ENCODE measurements at places on chromosomes 7 and 10. TPM values are rescaled to one million over a fixed set of nuclear protein-coding genes. Genes with fewer than 3 reads are reported as not detected.

H2BK1 gene
- not detected for total RNA-seq

DNA sequence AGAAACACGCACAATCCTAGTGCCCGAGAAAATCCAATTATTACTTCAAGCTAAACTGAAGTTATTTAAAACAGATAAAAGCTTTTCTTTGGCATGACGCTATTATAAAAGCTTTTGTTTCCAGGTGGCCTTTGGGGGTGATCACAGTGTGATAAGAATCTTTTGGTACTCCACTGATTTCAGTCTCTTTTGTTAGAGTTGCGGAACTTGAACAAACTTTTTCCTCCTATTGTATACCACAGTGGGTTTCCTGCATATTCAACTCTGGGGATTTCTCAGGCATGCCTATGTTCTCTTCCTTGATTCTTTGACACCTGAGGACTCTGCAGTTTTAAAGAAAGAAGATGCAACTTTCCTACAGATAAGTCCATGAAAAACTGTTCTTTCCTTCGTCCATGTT lies 99.7 kb upstream of the PITRM1 start:
- DNase-seq = no peak

ANKRD61 gene
- total RNA-seq = not detected

DNA sequence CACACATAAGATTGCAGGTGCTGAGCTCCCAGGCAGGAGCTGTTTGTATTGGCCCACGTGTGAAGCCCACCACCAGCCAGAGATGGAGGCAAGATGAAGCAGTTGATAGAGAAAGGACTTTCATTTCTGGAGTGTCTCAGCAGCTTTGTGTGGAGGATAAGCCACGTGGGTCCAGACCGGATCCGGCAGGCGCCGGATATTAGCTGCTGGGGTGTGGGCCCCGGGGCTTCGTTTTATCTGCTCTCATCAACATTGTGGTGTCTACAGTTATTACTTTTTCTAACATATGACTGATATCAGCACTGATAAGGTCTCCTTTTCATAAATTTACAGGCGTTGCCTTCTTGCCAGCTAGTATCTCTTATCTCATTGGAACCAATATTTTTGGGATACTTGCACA lies 25.5 kb downstream of the SLC18A2 start:
- no peak for DNase-seq

- DNase-seq = no peak
Measured at GRCh38 chr10:133261726-133262325, 14.8 kb downstream of the ADAM8 start.

- no peak for DNase-seq
Measured at GRCh38 chr10:124802313-124802675, 675 bp downstream of the ABRAXAS2 start.

SRGN gene
- 153 TPM for total RNA-seq

DNA sequence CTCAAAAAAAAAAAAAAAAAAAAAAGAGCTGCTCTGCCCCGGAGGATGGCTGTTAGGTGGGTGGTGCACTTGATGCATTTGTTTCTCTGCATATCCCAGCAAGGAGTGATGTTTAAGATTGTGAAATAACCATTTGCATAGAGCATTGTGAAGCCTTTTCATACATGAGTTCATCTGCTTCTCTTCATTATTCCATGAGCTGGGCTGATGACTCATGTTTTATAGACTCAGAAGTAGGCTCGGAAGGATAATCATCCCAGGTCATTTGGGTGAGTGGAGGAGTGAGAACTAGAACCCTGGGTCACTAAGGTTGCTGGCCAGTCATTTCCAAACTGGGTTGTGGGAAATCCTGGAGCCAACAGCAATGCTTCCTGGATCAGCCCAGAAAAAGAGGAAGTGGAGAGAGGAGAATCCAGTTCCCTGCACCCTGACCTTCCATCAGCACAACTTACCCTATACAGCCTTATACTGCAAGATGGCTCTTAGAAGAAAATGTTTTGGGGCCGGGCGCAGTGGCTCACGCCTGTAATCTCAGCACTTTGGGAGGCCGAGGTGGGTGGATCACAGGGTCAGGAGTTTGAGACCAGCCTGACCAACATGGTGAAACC lies 45.3 kb downstream of the TACC2 start:
- no peak for DNase-seq

GRCh38 chr7:120949998-120950538 lies 509 bp upstream of the ING3 start:
- no peak for DNase-seq

NYAP1 gene
- 1.7 TPM for total RNA-seq

THSD7A gene
- 6.9 TPM for total RNA-seq

GRCh38 chr10:4334015-4334414 lies 492.0 kb upstream of the AKR1E2 start:
- DNase-seq = no peak

- peak; percentile 1 for DNase-seq
Measured at GRCh38 chr10:60208676-60209269, 180.9 kb downstream of the ANK3 start.

- DNase-seq = no peak
Measured at GRCh38 chr10:18194634-18195033, 54.4 kb downstream of the CACNB2 start.

PLA2G12B gene
- not detected for total RNA-seq

CASTOR2 gene
- 8.3 TPM for total RNA-seq

DNA sequence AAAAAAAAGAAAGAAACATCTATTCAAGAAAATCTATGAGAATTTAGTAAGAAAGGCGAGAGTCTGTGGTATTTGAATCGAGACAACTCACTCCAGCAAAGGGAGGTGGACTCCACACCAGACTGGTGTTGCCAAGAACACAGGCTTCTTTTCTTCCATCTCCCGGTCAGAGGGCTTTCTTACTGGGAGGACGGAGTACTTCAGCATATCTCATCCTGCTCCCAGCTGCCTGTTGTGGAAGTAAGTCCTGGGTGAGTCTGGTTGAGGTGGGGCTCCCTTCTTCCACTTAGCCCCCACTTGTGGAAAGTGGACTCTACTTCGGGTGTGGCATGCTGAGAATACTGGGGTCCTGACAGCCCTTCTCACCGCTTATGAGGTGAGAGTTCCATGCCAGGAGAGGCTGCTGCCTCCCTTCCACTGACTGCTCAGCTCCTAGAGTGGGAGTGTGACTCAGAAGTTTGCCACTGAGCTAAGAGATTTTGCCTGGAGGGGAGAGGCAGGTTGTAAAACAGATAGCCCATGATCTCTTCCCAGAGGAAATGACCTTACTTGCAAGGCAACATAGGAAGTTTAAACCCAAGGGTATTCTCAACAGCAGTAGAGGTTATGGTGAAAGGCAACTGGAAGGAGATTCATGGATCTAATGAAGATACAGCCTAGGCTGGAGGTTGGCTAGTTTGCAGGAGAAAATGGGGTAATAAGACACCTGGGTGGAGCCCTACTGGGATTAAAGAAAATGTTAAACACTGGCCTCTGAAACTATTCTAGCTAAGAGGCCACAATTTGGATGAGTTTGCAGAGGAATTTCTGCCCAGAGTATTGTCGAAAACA lies 3.5 kb upstream of the NACAD start:
- no peak for DNase-seq

KLHL7 gene
- 30.7 TPM for total RNA-seq

NPC1L1 gene
- total RNA-seq = 0.30 TPM

DNA sequence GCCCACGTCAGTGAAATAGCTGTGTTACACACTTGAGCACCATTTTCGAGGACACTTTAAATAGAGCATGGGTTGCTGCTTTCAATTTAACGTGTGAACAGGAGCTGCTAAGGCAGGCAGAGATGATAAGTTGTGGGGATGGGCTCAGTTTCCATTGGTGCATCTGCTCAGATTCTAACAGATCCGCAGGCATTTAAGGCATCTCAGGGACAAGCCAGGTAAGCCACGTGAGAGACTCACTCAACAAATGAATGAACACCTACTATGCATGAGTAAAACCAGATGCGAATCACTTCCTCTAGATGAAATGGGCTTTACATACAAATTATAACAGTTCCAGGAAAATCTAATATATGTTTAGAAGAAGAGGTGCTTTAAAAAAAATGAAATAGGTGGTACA lies 34.6 kb downstream of the PLXNA4 start:
- DNase-seq = no peak

KIAA1217 gene
- total RNA-seq = 19.8 TPM

SMO gene
- 28.8 TPM for total RNA-seq

GRCh38 chr10:44831581-44831980 lies 79.6 kb upstream of the TMEM72 start:
- DNase-seq = no peak

GRCh38 chr10:74120911-74121310 lies 29.7 kb downstream of the AP3M1 start:
- DNase-seq = no peak

DNA sequence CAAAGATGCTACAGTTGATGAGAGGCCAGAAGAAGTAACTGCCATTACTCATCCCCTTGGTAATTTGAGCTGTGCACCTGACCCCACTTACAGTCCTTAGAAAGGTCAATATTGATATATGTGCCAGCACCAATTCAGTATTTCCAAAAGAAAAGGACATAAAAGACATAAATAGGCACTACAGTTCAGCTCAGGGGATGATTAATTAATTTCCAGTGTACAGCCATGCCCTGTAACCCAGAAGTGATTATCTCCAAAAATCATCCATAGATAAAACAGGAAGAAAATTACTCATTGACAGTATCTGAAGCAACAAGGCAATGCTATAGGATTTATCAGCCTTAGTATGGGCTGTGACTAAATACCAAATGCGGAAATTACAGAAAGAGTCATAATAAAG lies 82.4 kb downstream of the PHYHIPL start:
- no peak for DNase-seq

CRTAC1 gene
- 3.2 TPM for total RNA-seq

- DNase-seq = no peak
Measured at GRCh38 chr10:5552376-5553321, 27.9 kb downstream of the CALML3 start.

DNA sequence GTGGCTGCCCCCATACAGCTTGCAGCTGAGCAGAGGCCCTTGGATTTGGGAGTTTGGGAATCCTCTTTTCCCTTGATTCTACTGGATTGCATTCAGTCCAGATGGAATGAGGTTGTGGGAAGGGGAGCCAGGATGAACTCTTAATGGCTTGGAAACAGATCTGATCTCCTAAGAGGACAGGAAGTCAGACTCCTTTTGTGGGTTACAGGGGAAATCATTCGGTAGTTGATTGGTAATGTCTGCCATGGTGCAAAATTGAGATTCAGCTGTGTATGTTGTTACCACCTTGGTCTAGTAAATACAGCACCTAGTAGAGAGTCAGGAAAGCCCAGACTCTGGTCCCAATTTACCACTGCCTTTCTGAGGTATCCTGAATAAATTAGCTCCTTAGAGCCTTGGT lies 144.2 kb upstream of the TNRC18 start:
- DNase-seq = no peak

GRCh38 chr7:106224797-106225196 lies 60.0 kb downstream of the NAMPT start:
- no peak for DNase-seq

GRCh38 chr10:44572146-44572545 lies 187.2 kb upstream of the CXCL12 start:
- no peak for DNase-seq

DNA sequence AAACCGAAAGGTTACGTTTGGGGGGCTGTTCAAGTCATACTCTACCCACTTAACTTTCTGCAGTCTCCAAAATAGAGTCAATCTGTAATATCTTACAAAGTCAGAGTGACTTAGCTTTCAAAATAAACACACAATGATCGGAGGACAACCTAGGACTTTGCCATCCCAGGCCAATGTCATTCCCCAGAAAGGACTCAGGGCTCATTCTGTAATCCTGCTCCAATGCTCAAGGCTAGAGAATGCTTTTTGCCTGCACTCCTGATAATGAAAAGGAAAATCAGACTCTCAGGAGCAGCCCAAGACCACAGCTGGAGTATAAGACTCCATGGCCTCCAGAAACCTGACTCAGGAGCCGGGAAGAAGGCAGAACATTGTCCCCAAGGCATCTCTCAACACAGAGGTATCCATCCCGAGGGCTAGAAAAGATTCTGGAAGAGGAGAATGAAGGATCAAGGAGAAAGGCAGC lies 28.5 kb upstream of the ASCC1 start:
- no peak for DNase-seq

DNA sequence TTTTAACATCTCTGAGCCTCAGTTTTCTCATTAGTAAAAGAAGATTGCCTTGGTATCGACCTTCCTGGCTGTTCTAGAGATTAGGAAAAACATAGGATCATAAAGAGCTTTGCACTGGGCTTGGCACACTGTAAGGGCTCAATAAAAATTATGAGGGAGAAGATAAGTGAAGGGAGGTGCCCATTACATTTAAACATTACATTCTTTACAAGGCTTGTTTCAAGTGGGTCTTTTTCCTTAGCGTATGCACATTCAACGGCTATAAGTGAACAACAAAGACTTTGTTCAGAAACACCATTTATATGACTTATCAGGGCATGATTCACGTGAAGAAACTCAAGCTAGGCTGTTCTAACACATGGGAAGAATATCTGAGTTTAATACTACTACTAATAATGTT lies 351.9 kb upstream of the NPVF start:
- DNase-seq = no peak

KDM7A gene
- 26.2 TPM for total RNA-seq

GRCh38 chr10:29438271-29438670 lies 149.4 kb downstream of the LYZL1 start:
- DNase-seq = no peak

ACTR3C gene
- total RNA-seq = 6.3 TPM

PNLIPRP3 gene
- 5.8 TPM for total RNA-seq

- no peak for DNase-seq
Measured at GRCh38 chr10:118467200-118467599, 125.1 kb upstream of the FAM204A start.

SHH gene
- total RNA-seq = 3.2 TPM

GRCh38 chr10:116113721-116114501 lies 159.1 kb downstream of the GFRA1 start:
- DNase-seq = no peak

ACSL5 gene
- 10.1 TPM for total RNA-seq

ADARB2 gene
- 0.10 TPM for total RNA-seq

GRCh38 chr7:42170724-42171123 lies 66.3 kb downstream of the GLI3 start:
- DNase-seq = no peak

- no peak for DNase-seq
Measured at GRCh38 chr7:29032146-29032545, 74.0 kb upstream of the TRIL start.

- DNase-seq = no peak
Measured at GRCh38 chr7:45099891-45100760, 11.4 kb upstream of the NACAD start.

DNA sequence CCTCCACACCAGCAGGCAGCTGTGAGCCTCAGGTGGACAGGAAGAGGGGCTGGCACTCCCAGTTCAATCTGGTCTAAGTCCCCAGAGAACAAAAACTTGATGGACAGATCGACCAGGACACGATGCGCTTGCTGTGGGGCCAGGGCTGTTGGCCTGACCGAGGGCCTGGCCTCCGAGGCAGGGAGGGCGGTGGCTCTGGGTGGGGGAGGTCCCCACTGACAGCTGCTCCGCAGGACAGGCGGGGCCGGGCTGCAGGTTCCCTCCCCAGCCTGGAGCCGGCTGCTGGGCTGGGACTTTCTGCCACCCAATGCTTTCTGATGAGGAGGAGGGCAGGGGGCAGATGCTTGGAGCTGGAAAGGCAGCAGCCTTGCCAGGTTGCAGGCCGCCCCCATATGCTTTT lies 37.4 kb upstream of the ADGRA1 start:
- DNase-seq = no peak

Measured in skin of body (tissue), 3 donors.